ENCODE measurements at places on chromosomes 11 and 22.

- no peak for DNase-seq
Measured at GRCh38 chr11:9748361-9748970, 84.6 kb downstream of the SWAP70 start.

DNA sequence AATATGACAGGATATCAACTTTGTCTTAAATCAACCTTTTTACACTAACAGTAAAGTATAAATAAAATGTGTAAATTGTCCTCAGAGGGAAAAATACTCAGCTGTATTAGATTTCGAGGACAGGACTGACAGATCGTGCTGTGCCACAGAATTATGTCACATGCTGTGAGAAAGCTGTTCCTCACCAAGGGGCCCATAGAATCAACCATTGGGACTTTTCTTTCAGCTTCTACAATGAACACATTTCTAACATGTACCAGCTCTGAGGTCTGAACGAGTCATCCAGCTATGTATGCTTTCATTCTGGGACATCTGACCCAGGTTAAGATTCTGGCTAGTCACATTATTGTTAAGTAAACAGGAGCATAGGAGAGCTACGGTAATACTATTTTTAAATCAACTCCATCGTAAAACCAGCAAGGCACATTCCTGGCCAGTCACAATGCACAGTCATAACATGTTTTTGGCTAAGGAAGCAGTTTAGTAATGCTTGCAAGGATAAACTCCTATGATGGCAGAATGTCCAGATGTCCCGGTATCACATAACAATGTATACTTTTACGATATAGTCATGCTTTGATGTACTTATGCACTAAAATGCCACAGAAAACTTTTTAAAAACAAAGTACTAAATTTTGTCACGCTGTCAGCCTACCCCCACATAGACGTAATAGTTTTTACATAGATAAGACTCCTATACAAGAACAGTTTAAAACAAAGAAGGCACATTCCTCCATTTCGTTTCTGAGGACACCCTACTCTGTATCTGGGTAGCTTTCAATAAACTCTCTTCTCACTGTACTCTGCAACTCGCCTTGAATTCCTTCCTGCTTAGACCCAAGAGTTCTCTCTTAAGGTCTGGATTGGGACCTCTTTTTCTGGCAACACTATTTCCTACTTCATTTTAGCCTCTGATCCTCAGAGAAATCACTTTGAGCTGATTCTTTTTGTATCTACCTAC is 27.4 kb downstream of the ZNF214 start:
- no peak for DNase-seq

- no peak for DNase-seq
Measured at GRCh38 chr11:63622323-63622722, 8.1 kb upstream of the PLAAT3 start.

- no peak for DNase-seq
Measured at GRCh38 chr11:131895865-131896264, 525.5 kb downstream of the NTM start.

DNA sequence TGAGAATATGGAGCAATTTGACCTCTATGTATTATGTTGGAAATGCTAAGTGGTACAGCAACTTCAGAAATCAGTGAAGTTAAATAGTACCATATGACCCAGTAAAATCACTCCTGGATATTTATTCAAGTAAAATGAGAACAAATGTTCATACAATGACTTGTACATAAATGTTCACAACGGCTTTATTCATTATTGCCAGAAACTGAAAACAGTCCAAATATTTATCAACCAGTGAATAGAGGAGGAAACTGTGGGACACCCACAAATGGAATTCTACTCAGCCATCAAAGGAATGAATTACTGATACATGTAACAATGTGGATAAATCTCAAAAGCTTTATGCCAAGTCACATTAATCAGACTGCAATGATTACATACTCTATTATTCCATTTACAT is 416.3 kb downstream of the AASDHPPT start:
- no peak for DNase-seq

GRCh38 chr22:25782831-25783230 is 40.8 kb downstream of the MYO18B start:
- DNase-seq = no peak

GRCh38 chr11:1020211-1020905 is 16.2 kb downstream of the MUC6 start:
- DNase-seq = no peak

- no peak for DNase-seq
Measured at GRCh38 chr11:125412509-125412908, 83.6 kb downstream of the FEZ1 start.

- DNase-seq = no peak
Measured at GRCh38 chr11:6351782-6352382, 31.6 kb upstream of the CAVIN3 start.

DNA sequence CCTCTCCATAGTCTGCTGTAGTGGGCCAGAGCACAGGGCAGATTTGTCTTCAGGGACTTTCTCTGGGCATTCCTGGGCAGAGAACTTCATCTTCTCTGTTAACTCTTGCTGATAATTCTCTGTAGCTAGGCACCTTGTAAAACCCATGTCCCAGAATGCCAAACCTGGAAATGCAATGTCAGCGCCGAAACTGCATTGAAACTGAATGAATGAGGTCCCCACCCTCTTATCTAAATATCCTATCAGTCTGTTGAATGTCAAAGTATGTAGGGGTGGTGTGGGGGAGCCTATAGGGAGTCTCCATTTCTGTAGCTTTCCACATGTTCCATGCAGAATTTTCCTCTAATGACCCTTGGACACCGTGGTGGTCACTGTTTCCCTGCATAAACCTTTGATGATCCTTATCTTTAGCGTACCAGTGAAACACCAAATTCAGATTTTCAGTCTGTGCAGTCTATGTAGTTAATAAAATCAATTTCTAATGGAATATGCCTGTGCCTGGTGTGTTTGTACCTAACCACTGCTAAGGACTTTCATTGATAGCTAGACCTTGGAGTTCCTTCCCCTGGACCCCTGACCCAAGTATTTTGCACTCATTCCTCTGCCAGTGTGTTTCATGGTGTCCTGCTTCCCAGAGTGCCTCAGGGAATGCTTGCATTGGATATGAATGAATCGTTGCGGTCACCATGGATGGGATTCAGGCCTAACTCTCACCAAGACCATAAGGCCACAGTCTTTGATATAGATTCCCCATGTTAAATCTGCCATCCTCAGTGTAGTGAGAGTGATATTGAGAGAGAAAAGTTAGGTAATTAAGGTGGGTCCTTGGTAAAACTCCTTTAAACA is 2.5 kb upstream of the CABIN1 start:
- DNase-seq = no peak

- DNase-seq = no peak
Measured at GRCh38 chr11:48008951-48009270, 28.6 kb downstream of the PTPRJ start.

DNA sequence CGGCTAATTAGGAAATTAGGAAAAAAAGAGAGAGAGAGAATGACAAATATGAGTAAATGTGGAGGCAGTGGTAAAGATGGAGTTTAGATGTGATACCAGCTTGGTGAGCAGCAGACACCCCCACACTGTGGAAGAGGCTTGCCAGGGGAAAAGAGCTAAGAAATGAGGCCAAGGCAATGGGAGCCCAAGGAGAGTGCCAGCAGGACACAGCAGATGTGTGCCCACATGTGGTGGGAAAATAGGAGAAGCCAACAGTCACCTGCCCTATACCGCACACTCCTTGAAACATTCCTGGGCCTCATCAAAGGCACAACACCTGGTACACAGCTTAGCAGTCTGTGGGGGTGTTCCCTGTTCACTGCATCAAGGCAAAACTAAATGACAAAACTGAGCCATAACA is 104.9 kb downstream of the FAM76B start:
- no peak for DNase-seq

DNA sequence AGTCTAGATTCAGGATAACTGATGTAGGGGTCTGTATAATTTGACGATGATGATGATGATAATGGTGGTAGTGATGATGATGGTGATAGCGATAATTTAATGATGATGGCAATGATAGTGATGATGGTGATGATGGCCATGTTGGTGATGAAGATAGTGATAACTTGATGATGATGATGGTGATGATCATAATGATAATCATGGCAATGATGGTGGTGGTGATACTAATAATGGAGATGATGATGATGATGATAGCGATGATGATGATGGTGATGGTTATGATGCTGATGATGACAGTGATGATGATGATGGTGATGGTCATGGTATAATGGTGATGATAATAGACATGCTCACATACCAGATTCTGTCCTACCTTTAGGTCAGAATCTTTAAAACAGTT is 66.2 kb upstream of the SEZ6L start:
- no peak for DNase-seq

GRCh38 chr11:122230385-122230755 is 114.4 kb upstream of the BLID start:
- DNase-seq = no peak

- no peak for DNase-seq
Measured at GRCh38 chr11:117597071-117597470, 199.9 kb downstream of the DSCAML1 start.

GRCh38 chr11:2122907-2123627 is 16.1 kb downstream of the IGF2 start:
- DNase-seq = no peak

- DNase-seq = no peak
Measured at GRCh38 chr11:32566517-32566916, 17.1 kb upstream of the EIF3M start.

- DNase-seq = no peak
Measured at GRCh38 chr11:8683115-8683807, 669 bp downstream of the RPL27A start.

- no peak for DNase-seq
Measured at GRCh38 chr11:109208121-109208520, 213.9 kb upstream of the C11orf87 start.

DNA sequence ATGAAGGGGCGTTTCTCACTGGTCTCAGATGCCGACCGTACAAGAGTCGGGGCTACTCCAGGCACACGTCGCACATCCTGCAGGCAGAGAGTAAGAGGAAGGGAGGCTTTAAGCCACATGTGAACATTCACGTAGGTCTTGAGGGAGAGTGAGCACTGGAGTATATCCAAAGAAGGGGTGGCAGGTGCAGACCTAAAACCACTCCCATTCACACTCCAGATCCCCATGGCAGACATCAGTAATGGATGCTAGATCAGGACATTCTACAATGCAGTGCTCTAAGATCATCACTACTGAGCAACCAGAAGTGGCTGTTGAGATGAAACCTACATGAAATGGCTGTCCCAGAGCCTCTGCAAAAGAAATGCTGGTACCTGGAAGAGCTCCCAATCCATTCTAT is 39.0 kb downstream of the WT1 start:
- DNase-seq = no peak

DNA sequence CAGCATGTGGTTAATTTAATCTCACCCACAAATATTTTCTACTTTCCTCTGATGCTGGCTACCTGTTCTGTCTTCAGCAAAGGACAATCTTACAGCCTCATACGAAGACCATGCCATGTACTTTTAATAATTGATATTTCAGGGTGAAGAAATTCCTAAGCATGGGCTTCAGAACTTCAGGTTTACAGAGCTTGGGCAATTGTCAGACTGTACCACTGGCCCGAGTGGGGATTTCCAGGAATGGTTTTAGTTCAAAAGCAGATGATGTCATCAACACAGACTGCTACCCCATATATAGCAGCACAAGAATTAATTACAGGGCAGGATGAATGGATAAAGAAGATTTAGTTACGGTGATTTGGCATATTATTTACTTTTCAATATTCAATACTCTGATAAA is 171.8 kb downstream of the ETS1 start:
- no peak for DNase-seq

DNA sequence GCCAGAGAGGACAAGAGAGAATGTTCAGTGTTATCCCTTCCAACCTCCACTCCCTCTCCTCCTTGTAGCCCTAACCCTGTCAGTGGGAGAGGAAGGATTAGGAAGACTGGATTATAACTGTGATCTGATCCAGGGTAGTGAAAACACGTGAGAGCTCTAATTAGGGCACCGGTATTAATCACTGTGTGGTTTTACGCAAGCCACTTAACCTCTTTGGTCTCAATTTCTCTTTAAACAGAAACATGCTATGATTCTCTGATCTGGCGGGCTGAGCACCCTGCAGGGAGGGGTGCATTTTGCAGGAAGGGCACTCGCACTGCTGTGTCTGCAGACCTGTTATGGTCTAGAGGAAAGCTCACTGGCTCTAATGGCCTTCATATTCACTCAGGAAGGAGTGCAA is 11.5 kb downstream of the RPL27A start:
- DNase-seq = no peak

GRCh38 chr11:61728940-61729219 is 23.6 kb upstream of the MYRF start:
- DNase-seq = no peak

DNA sequence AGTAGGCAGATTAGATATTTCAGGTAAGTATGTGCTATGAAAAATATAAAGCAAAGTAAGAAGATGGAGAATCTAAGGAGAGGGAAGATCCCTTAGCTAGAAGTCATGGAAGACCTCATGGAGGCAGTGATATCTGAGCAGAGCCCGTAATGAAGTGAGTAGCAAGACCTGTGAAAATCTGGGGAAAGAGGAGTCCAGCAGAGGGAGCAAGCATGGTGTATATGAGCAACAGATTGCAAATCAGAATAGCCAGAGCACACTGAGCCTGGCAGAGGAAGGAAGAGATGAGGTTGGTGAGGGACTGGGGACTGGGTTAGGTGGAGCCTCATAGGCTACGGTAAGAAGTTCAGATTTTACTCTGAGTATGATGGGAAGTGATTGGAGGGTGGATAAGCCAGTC is 9.4 kb downstream of the LHFPL7 start:
- DNase-seq = no peak

- DNase-seq = no peak
Measured at GRCh38 chr11:83140691-83141455, 16.1 kb upstream of the PCF11 start.

DNA sequence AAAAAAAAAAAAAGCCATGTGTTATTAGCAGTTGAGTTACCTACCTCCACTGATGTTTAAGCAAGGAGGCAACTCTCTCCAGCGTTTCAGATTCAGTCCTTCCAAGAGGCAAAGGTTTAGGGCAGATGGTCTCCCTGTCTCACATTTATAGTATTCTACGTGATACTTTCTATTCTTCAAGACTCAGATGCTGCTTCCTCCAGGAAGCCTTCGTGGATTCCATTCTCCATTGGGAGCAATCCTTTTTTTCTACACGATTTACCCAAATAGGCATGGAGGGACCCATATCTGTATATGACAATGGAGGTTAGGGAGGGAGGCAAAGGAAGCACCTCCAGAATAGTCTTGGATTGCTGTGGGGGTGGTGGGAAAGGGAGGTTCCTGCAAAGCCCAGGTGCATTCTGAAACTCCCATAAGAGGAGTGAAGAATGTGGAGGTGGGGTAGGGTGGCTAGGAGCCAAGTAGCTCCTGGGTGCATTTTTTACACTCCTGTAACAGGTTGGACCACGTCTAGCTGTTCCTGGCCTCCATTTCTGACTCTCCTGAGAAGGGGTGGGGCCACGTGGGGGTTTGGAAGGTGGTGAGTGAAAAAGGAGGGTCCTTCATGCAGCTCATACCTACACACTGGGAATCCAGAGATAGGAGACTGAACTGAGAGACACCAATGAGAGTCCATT is 16.2 kb downstream of the YPEL4 start:
- DNase-seq = no peak

- no peak for DNase-seq
Measured at GRCh38 chr22:35957589-35957988, 71.0 kb downstream of the RBFOX2 start.

GRCh38 chr11:126488591-126489370 is 133.3 kb downstream of the ST3GAL4 start:
- DNase-seq = no peak
